Kidney (tissue), 22 donors: ENCODE measurements at places on chromosomes 1 and 21. TPM values are rescaled to one million over a fixed set of nuclear protein-coding genes. Genes with fewer than 3 reads are reported as not detected.

DNA sequence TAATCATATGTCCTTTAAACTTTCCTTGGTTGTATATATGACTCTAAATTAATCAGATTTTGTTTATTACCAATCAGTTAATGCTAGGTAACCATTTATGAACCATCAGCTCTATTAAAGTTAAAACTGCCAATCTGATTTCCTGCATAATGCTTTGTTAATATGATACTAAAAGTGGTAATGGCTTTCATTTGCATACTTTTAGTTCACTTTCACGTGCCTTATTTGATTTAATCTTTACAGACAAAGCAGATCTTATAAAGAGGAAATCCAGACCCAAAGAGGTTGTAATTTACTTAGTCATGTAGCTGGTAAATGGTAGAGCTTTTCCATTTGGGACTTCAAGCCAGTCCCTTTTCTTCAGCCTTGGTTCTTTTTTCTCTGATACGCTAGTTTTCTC lies 61.3 kb downstream of the CLIC4 start:
- DNase-seq: no peak
- no peak overlapping the region for H3K27ac ChIP-seq
- no peak overlapping the region for H3K4me3 ChIP-seq
- H3K27me3 ChIP-seq: no peaks in the 10 kb centered on the region

S100A9 gene
- 41.9 TPM for polyA plus RNA-seq

DNA sequence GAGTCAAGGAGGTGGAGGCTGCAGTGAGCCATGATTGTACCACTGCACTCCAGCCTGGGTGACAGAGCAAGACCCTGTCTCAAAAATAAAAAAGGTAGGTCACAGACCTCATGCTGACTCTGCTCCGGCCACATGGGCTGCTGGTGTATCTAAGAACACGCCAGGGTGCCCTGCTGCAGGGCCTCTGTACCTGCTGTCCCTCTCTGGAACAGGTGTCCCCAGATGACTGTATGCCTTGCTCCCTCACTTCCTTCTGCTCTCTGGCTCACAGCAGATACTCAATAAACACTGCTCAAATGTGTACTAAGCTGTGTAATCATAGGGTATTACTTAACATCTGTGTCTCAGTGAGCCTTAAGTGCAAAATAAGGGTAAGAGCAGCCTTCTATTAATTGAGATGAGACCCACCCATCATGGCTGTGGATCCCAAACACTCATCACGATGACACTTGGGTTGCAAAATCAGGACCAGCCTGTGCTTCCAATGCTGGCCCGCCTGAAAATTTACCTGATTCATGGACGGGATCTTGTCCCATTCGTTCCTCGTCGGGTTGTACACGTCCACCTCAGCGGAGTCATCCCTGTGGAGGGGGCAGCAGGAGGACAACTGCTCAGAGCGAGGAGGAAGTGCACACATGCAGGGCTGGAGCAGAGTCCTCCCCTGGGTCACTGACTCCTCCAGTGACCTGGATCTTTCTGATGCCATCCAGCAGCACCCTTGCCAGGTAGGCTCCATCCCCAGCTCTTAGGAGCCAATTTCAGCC lies 7.5 kb downstream of the KLHL21 start:
- no peaks in the 10 kb centered on the region for H3K4me1 ChIP-seq
- no peak for DNase-seq
- no peak overlapping the region for H3K4me3 ChIP-seq
- no peak overlapping the region for H3K27ac ChIP-seq

DNA sequence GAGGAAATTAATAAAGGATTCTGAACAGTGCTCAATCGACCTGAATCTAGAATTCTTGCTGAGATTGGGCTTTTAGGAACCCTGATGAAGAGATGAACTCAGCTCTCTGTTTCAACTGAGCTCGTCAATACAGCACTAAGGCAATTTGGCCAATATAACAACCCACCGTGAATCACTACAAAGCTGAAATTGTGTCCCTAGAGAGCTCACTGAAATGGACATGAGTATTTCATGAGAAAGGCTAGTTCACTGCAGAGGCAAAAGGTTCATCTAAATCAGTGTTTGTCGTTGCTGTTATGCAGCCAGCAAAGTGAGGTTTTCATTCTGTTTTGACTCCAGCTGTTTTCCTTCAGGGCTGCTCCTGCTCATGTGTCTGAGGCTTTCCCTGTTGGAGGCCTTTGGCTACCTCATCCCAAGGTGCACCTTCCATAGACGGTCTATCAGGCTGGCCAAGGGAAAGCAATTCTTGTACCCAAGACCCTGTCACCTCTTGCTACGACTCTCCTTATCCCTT lies 83.5 kb downstream of the URB2 start:
- DNase-seq: no peak
- no peaks in the 10 kb centered on the region for H3K36me3 ChIP-seq
- H3K27me3 ChIP-seq: no peaks in the 10 kb centered on the region
- H3K27ac ChIP-seq: no peak overlapping the region
- no peak overlapping the region for H3K4me3 ChIP-seq

DNA sequence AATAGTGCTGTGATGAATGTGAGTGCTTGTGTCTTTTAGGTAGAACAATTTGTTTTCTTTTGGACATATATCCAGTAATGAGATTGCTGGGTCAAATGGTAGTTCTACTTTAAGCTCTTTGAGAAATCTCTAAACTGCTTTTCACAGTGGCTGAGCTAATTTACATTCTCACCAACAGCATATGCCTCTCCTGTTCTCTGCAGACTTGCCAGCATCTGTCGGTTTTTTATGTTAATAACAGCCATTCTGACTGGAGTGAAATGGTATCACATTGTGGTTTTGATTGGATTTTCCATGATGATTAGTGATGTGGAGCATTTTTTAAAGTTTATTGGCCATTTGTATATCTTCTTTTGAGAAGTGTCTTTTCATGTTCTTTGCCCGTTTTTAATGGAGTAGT lies 647.3 kb upstream of the ADAMTS5 start:
- no peaks in the 10 kb centered on the region for H3K36me3 ChIP-seq
- DNase-seq: no peak
- no peak overlapping the region for H3K27ac ChIP-seq
- H3K4me1 ChIP-seq: no peaks in the 10 kb centered on the region
- no peak overlapping the region for H3K4me3 ChIP-seq

GRCh38 chr21:16419188-16419921 lies 689.6 kb downstream of the USP25 start:
- peak overlapping the region; percentile 22 for H3K27ac ChIP-seq
- H3K36me3 ChIP-seq: no peaks in the 10 kb centered on the region
- peaks cover 3% of the 10 kb centered on the region for H3K4me1 ChIP-seq

MYOC gene
- polyA plus RNA-seq: not detected

WARS2 gene
- 13.9 TPM for polyA plus RNA-seq

DNA sequence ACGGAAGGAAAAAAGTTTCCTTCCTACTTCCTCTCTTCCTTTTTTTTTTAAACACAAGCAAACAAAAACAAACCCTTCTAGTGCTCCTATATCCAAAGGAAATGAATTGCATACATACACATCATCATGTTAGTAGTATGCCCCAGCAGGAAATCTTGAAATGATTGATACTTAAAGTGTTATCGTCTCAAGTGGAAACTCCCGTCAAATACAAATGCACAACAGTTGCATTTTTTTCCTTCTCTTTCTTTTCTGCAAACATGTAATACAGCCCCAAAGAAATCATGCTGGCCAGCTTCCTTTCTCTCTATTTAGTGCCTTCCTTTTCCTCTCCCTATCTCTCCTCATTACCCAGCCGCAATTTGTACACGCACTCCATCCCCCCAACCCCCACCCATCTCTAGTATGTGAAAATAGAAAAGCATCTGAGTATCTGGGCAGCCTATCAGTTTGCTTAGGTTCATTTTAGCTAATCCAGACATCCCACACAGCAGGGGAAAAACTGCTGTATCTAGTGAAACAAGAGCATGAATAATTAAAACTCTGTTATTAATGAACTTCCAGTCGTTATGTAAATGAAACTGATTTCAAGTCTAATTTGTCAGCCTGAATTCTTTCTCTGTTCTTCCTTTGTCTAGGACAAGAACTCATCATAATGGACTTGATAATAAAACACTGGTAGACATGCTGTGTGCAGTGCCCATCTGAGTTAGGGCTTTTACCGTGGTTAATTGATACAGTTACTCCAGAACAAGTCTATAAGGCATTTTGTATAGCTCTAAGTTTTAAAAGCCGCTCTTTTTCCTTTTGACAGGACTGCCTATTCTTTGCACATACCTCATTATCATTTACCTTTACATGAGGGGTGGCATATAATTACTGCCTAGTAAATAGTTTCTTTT lies 336.5 kb upstream of the ADGRL2 start:
- no peaks in the 10 kb centered on the region for H3K36me3 ChIP-seq
- no peak overlapping the region for H3K4me3 ChIP-seq
- H3K27ac ChIP-seq: no peak overlapping the region
- DNase-seq: no peak

DNA sequence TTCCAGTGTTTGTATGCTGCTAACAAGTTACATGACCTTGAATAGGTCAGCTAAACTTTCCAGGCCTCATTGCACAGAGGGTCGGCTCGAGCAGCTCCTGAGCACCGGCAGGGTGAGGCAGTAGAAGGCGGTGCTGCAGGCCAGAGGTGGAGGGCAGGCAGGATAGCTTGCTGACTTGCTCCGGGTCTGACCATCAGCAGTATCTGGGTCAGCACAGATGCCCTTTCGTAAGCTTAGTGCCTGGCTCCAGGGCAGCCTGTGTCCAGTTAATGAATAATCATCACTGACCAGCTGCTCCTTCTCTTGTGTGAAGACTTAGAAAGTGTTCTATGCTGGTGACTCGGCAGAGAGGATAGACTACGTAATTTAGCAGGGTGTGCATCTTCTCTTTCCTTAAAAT lies 6.9 kb downstream of the MAPKAPK2 start:
- no peak for DNase-seq
- peaks cover 7% of the 10 kb centered on the region for H3K4me1 ChIP-seq
- no peaks in the 10 kb centered on the region for H3K36me3 ChIP-seq
- no peaks in the 10 kb centered on the region for H3K27me3 ChIP-seq

DNA sequence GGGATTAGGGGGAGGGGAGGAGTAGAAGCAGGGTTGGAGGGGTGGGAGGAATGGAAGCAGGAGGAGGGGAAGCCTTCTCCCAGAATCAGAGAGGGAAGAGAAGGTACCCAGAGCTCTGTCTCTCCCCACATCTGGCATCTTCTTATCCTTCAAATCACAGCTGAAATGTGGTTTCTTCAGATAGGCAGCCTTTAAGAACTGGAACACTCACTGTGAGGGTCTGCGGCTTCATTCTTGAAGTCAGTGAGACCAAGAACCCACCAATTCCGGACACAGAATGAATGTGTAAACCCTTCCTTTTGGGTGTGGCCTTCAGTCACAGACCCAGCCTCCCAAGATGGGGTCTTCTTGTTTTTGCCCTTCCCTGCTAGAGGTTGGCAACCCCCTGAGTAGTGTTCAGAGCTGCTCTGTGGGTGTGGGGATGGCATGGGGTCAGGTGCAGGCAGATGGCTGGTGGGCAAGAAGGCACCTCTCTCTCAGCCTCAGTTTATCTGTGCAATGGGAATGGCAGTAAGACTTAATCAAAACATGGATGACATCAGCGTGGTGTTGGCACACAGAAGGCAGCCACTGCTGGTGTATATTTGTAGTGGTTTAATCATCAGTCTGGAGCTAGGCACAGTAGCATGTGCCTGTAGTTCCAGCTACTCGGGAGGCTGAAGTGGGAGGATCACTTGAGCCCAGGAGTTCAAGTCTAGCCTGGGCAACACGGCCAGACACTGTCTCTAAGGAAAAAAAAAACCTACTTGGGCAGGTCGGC lies 7.2 kb downstream of the FAAH start:
- no peaks in the 10 kb centered on the region for H3K27me3 ChIP-seq
- H3K4me3 ChIP-seq: no peak overlapping the region
- no peak overlapping the region for H3K27ac ChIP-seq
- no peaks in the 10 kb centered on the region for H3K4me1 ChIP-seq
- H3K36me3 ChIP-seq: peaks cover 3% of the 10 kb centered on the region

OR10J1 gene
- polyA plus RNA-seq: not detected

DNA sequence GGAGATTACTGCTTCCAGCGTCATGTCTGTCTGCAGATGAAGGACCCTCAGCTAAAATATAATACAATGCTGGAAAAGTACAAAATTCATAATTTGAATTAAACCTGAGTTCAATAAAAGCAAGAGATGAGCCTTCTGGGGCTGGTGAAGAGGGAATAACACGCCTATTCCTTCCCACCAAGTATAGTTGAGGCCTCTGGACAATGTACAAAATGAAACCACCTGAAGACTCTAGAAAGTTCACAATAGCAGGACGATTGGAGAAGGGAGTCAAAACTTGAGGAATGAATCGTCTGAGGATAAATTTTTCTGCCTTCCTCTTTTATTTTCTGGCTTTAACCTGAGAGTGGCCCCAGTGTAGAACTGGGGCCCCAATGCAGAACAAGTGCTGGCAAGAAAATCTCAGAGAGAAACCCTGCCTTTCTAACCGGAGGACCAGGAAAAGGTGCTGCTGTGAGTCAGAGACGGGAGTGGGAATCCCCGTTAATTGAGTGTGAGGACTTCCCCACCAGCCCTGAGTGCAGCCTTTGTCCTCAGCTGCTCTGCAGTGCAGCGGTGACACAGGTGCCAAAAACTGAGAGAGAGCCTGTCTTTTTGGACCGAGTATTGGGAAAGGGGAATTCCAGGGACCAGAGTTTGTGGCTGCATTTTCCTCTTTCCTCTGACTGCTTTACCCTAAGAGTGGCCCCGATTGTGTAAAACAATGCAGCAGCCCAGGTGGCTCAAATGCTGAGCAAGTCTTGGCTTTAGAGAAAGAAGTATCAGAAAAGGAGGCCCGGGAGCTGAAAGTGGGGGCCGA lies 264.9 kb downstream of the DYRK1A start:
- H3K27ac ChIP-seq: no peak overlapping the region
- DNase-seq: no peak
- no peaks in the 10 kb centered on the region for H3K4me1 ChIP-seq
- H3K36me3 ChIP-seq: no peaks in the 10 kb centered on the region
- no peak overlapping the region for H3K4me3 ChIP-seq

DNA sequence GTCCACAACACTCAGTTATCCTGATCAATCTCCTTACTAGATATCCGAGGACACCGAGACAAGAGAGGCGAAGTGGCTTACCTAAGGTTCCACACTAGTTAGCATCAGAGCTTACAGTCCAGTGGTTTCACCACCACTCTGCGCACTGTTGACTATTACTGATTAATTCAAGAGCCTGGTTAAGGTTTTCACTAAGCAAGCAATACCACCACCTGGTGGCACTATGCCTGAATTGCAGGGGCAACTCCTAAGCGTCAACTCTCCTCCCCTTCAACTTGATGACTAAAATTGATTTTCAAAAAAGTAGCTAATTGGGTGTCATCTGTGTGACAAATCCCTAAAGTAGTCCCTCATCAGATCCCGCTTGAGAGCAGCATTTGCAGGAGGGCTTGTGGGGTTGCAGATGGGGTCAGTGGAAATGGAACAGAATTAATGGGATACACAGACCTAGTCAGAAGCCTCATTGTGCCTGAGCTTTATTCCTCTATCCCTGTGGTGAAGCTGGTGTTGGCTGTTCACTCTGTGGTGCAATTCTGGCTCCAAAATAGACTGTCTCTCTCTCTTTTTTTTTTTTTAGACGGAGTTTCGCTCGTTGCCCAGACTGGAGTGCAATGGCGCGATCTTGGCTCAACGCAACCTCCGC lies 9.1 kb downstream of the TTC22 start:
- no peaks in the 10 kb centered on the region for H3K27me3 ChIP-seq
- H3K36me3 ChIP-seq: no peaks in the 10 kb centered on the region
- H3K4me1 ChIP-seq: peaks cover 10% of the 10 kb centered on the region
- no peak overlapping the region for H3K4me3 ChIP-seq
- peak; percentile 67 for DNase-seq
- H3K27ac ChIP-seq: no peak overlapping the region

LCE1E gene
- polyA plus RNA-seq: not detected

RHBG gene
- 61.9 TPM for polyA plus RNA-seq
